ENCODE measurements at places on chromosomes 1 and 21. TPM values are rescaled to one million over a fixed set of nuclear protein-coding genes. Genes with fewer than 3 reads are reported as not detected.
A peak's percentile ranks its signal among the peaks of the same experiment; 100 is the strongest.

DNA sequence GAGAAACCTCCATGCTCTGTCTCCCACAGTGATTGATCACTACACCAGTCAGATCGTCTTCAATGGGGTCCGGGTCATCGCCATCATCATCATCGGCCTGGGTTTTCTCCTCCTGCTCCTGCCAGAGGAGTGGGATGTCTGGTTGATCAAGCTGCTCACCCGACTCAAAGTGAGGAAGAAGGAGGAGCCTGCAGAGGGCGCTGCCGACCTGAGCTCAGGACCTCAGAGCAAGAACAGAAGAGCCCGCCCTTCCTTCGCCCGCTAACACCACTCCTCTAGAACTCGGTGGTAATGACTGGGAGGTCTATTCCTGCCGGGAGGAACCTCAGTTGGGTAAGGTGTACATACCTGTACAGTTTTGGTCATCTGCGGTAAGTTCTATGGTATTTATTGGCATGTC, 50.3 kb upstream of the COA6 start:
- DNase-seq = no peak
- peaks cover 3% of the 10 kb centered on the region for H3K27me3 ChIP-seq
- H3K4me1 ChIP-seq = no peaks in the 10 kb centered on the region
- no peaks in the 10 kb centered on the region for H3K36me3 ChIP-seq
- no peak overlapping the region for H3K4me3 ChIP-seq

DNA sequence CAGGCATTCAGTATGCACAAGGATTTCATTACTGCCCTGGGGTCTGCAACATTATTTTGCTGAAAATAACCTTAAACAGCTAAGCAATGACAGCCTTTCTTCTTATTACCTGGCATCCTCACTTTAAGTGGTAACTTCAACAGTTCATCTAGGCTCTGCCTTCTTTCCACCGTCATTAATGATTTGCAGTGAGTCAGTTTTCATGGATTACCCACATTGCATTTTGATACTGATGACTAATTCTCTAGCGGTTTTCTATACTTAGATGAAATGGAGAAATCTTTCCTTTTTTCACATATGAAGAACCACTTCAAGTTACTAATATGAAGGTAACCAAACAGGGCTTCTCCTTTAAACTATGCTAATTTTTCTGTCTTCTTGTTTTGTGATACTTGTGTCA, 226.9 kb upstream of the TMPRSS15 start:
- no peaks in the 10 kb centered on the region for H3K36me3 ChIP-seq
- H3K27me3 ChIP-seq = no peaks in the 10 kb centered on the region
- H3K4me3 ChIP-seq = no peak overlapping the region
- H3K27ac ChIP-seq = no peak overlapping the region

DNA sequence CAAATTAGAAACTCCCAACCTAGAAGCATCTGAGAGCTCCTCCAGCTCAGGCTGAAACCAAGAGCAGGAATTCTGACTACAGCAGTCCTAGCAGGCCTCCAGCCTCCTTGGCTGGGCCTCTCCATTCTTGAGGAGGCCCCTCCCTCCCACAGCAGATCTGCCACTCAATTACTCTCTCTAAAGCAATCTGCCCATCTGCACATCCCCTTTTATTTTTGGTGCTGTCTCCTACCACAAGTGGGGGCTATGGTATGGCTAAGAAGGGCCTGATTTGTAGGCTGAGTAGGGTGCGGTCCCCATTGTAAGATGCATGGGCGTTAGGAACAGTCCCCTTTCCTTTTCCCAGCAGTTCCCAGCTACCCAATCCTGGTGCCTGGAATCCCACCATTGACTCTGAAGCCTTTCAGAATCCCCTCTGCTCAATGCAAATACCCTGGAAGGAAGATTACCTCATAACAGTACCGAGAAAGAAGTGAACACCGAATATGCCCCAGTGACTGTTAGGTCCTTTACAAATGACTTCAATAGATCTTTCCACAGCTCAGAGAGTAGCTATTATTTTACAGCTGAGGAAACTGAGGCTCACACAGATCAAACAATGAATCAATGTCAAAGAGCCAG, 11.6 kb upstream of the TTC39A start:
- no peak for DNase-seq
- H3K4me3 ChIP-seq = no peak overlapping the region
- no peak overlapping the region for H3K27ac ChIP-seq
- H3K36me3 ChIP-seq = no peaks in the 10 kb centered on the region

Gene TRAF5
- total RNA-seq = 18.8 TPM

DNA sequence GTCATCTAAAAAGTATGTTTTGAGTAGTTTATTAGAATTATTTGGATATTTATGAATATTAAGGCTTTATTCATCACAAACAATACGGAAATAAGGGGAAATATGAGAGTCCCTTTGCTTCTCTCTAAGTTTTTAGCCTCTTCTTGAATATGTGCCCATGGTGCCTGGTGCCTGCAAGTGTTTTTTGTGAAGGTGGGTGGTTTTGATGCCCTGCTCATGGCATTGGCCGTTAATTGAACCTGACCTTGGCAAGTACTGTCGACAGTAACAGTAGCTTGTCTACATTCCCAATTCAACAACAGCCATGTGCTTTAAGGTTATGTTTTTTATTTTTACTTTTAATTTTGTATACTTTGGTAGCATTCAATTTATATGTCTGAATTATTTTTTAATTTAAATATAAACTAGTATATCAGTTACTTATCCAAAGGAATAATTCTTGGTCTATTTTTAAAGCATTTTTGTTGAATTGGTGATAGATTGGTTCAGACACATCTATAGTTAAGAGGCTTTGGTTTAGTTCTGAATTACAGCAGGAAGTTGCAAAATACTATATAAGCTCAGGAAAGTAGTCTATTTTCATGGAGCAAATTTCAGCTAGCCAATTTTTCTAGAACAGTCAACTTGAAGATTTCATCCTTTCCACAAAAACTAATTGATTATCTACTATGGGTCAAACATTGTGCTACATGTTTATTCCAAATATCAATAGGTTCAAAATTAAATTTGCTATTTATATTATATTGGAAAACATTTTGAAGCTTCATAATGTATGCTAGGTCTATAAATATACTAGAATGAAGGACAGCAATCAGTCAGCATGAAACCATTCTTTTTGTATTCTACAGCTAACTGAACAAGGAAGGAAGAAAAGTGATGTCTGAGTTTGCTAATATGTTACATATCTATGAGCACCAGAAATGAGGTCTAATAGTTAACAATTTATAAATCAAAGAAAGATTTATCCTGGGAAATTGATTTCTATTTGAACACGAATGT, 184.4 kb downstream of the MRPL39 start:
- DNase-seq = no peak
- H3K4me3 ChIP-seq = no peak overlapping the region
- H3K27ac ChIP-seq = no peak overlapping the region
- no peaks in the 10 kb centered on the region for H3K36me3 ChIP-seq
- H3K27me3 ChIP-seq = no peaks in the 10 kb centered on the region

Gene SLX9
- 26.0 TPM for total RNA-seq

GRCh38 chr1:218498056-218498938, 153.2 kb downstream of the TGFB2 start:
- peak overlapping the region; percentile 57 for H3K4me3 ChIP-seq
- H3K4me1 ChIP-seq = peaks cover 40% of the 10 kb centered on the region
- peak; percentile 79 for DNase-seq
- H3K27me3 ChIP-seq = no peaks in the 10 kb centered on the region

Gene OR2M3
- total RNA-seq = not detected

- peak overlapping the region; percentile 70 for H3K4me3 ChIP-seq
- no peaks in the 10 kb centered on the region for H3K27me3 ChIP-seq
- H3K27ac ChIP-seq = peak overlapping the region; percentile 85
- H3K36me3 ChIP-seq = peaks cover 8% of the 10 kb centered on the region
Measured at GRCh38 chr1:182392050-182393028, 749 bp upstream of the GLUL start.

DNA sequence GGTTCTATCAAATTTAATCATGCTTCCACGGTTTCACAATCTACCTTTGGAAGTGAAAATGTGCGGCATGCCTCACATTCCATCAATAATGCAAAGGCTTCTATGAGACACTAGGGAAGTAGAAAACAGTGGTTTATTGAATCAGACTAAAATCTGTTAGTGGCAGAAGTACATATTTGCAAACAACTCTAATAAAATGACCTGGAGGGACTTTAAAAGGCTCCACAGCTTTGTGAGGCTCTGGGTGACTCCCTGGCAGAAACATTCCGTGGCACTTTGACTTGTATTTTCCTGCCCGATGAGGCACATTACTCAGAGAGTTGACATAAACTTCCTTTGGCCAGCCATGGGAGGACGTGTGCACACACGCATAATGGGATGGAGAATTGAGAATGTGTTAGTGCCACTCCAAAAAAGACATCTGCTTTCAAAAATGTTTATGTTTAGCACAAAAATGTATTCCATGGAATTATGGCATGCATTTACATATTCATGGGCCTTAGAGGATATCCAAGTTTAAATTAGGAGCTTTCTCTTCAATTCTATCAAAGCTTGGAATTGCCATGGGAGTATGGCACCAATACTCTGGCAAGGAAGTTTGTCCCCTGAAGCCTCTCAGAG, 60.0 kb upstream of the SSX2IP start:
- no peaks in the 10 kb centered on the region for H3K36me3 ChIP-seq
- no peak overlapping the region for H3K4me3 ChIP-seq
- H3K4me1 ChIP-seq = peaks cover 4% of the 10 kb centered on the region
- DNase-seq = no peak
- H3K27me3 ChIP-seq = peaks cover 2% of the 10 kb centered on the region

DNA sequence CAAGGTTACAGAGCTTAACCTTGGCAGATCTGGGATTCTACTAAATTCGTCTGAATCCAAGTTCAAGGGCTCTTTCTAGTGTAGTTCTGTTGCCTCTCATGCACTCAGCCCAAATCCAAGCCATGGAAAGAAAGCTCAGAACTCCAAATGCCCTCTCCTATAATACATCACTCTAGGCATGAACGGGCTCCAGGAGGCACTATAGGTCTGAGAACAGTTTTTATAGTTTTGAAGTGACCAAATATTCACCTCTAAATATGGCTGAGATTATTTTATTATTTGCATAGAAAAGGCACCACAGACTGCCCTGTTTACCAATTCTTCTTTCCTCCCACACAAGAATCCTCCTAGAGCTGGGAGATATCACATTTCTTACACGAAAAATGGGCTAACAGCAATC, 327.9 kb upstream of the BEND5 start:
- H3K27ac ChIP-seq = no peak overlapping the region
- no peaks in the 10 kb centered on the region for H3K27me3 ChIP-seq
- peaks cover 20% of the 10 kb centered on the region for H3K4me1 ChIP-seq
- no peaks in the 10 kb centered on the region for H3K36me3 ChIP-seq
- no peak for DNase-seq

Gene RAB4A
- 55.0 TPM for total RNA-seq

- H3K27ac ChIP-seq = no peak overlapping the region
- no peaks in the 10 kb centered on the region for H3K36me3 ChIP-seq
- H3K4me3 ChIP-seq = no peak overlapping the region
- peaks cover 2% of the 10 kb centered on the region for H3K4me1 ChIP-seq
- no peak for DNase-seq
Measured at GRCh38 chr1:21189906-21190500, 13.3 kb upstream of the EIF4G3 start.

DNA sequence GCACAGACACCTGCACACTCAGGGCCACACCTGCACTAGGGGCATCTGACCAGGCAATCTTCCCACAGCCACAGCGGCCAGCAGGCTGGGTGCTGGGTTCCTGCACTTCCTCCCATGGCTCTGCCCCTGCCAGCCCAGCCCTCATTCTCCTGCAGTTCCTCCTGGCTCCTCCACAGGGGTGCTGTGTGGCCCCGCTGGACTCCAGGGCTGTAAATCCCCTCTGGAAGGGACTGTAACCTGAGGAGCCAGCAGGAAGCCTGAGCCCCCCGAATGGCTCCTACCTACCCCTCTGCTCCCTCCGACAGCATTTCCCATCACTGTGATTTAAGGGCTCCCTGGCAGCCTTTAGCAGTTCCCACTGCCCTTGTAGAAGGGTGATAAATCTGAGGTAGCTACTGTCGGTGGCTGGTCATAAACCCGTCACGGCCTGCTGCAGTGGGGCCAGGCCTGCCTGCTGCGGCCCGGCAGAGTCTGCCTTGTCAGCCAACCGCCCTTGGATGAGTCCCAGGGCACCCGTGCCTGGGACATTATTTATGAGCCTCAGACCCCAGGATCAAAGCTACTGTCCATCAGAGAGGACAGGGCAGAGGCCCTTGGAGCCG, 8.8 kb downstream of the UBL4B start:
- no peak for DNase-seq
- H3K27ac ChIP-seq = no peak overlapping the region
- H3K4me3 ChIP-seq = no peak overlapping the region
- no peaks in the 10 kb centered on the region for H3K36me3 ChIP-seq

GRCh38 chr1:246773213-246773641, 49.0 kb downstream of the SCCPDH start:
- H3K4me3 ChIP-seq = no peak overlapping the region
- no peaks in the 10 kb centered on the region for H3K27me3 ChIP-seq
- H3K27ac ChIP-seq = no peak overlapping the region
- peaks cover 13% of the 10 kb centered on the region for H3K36me3 ChIP-seq

GRCh38 chr1:25006770-25007169, 76.7 kb upstream of the RUNX3 start:
- peaks cover 13% of the 10 kb centered on the region for H3K27me3 ChIP-seq
- no peak overlapping the region for H3K27ac ChIP-seq
- no peak overlapping the region for H3K4me3 ChIP-seq
- no peaks in the 10 kb centered on the region for H3K36me3 ChIP-seq
- DNase-seq = peak; percentile 29
- peaks cover 8% of the 10 kb centered on the region for H3K4me1 ChIP-seq

GRCh38 chr1:38624336-38625039, 235.1 kb downstream of the RRAGC start:
- no peaks in the 10 kb centered on the region for H3K36me3 ChIP-seq
- H3K4me1 ChIP-seq = no peaks in the 10 kb centered on the region
- H3K27ac ChIP-seq = no peak overlapping the region
- H3K27me3 ChIP-seq = peaks cover 5% of the 10 kb centered on the region

Gene GJA9
- total RNA-seq = not detected
